ENCODE measurements at places on chromosomes 5 and 9.
A peak's percentile ranks its signal among the peaks of the same experiment; 100 is the strongest.

- peak within 1 kb of the TSS; percentile 43 for H3K27ac ChIP-seq
- peaks cover 7% of the 10 kb centered on the region for H3K4me1 ChIP-seq
Measured at GRCh38 chr9:19408693-19409400, at the start of gene ACER2. Gene ACER2 (plus strand): TSS chr9:19409009. CDS start chr9:19409085, 76 bp downstream.

- H3K4me3 ChIP-seq = no peak overlapping the region
- no peak for DNase-seq
- no peaks in the 10 kb centered on the region for H3K27me3 ChIP-seq
- H3K4me1 ChIP-seq = peaks cover 9% of the 10 kb centered on the region
- no peaks in the 10 kb centered on the region for H3K36me3 ChIP-seq
- H3K27ac ChIP-seq = no peak overlapping the region
Measured at GRCh38 chr9:86626802-86627201, 272.6 kb upstream of the TUT7 start.

- H3K4me1 ChIP-seq = no peaks in the 10 kb centered on the region
- DNase-seq = no peak
- H3K27me3 ChIP-seq = no peaks in the 10 kb centered on the region
Measured at GRCh38 chr9:34158362-34158869, 20.4 kb upstream of the UBAP1 start.

DNA sequence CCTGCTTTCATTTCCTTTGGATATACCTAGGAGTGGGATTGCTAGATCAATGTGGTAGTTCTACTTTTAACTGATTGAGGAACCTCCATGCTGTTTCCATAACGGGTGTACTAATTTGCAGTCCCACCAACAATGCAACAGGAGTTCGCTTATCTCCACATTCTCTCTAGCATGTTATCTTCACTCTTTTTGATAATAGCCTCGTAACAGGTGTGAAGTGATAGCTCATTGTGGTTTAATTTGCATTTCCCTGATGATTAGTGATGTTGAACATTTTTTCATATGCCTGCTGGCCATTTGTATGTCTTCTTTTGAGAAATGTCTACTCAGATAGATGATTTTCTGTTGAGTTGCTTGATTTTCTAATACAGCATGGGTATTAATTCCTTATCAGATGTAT, 142.2 kb downstream of the ZNF462 start:
- peaks cover 66% of the 10 kb centered on the region for H3K4me1 ChIP-seq
- H3K4me3 ChIP-seq = no peak overlapping the region
- no peak for DNase-seq
- H3K27me3 ChIP-seq = no peaks in the 10 kb centered on the region
- H3K27ac ChIP-seq = no peak overlapping the region

GRCh38 chr5:126384985-126385384, 38.2 kb upstream of the GRAMD2B start:
- no peak overlapping the region for H3K4me3 ChIP-seq
- no peak overlapping the region for H3K27ac ChIP-seq
- H3K27me3 ChIP-seq = no peaks in the 10 kb centered on the region

- H3K27ac ChIP-seq = no peak overlapping the region
- DNase-seq = no peak
- peaks cover 11% of the 10 kb centered on the region for H3K4me1 ChIP-seq
- no peaks in the 10 kb centered on the region for H3K36me3 ChIP-seq
Measured at GRCh38 chr5:1555808-1556731, 32.3 kb upstream of the LPCAT1 start.

DNA sequence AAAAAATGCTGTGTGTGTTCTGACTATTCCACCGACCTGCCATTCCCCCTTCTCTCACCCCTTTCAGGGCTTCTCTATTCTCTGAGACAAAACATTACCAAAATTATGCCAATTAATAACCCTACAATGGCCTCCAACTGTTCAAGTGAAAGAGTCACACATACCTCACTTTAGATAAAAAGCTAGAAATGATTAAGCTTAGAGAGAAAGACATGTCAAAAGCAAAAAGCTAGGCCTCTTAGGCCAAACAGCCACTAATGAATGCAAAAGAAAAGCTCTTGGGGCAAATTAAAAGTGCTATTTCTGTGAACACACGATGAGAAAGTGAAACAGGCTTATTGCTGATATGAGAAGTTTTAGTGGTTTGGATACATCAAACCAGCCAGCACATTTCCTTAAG, 279.6 kb upstream of the GRAMD2B start:
- no peak overlapping the region for H3K27ac ChIP-seq
- peaks cover 2% of the 10 kb centered on the region for H3K4me1 ChIP-seq
- no peaks in the 10 kb centered on the region for H3K36me3 ChIP-seq

DNA sequence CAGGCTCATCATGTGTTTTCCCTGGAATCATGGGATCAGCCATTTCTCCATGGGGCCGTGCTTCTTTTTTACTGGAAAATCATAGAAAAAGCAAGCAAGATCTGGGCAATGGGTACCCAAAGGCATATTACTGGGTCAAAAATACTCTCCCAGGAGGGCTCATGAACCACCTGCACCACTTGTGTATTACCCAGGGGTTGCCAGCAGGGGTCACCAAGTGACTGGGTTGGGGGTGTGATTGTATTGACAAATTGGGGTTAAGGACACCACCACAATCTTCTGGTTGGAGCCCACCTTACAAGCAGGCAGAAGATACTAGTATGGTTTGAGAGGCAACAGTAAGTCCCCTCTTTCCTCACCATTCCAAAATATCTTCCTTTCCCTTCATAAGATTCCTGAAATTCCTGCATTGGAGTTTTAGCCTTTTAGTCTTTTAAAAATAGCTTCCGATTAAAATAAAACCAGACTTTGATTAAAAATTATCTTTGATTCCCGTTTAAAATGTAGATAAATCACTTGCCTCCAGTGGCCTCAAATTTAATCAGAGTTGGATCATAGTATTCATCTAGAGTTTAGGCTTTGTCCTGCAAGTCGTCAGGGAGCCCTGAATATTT, 603.3 kb downstream of the KIF4B start:
- H3K4me1 ChIP-seq = peaks cover 18% of the 10 kb centered on the region
- H3K4me3 ChIP-seq = no peak overlapping the region
- H3K36me3 ChIP-seq = no peaks in the 10 kb centered on the region
- DNase-seq = peak; percentile 70

DNA sequence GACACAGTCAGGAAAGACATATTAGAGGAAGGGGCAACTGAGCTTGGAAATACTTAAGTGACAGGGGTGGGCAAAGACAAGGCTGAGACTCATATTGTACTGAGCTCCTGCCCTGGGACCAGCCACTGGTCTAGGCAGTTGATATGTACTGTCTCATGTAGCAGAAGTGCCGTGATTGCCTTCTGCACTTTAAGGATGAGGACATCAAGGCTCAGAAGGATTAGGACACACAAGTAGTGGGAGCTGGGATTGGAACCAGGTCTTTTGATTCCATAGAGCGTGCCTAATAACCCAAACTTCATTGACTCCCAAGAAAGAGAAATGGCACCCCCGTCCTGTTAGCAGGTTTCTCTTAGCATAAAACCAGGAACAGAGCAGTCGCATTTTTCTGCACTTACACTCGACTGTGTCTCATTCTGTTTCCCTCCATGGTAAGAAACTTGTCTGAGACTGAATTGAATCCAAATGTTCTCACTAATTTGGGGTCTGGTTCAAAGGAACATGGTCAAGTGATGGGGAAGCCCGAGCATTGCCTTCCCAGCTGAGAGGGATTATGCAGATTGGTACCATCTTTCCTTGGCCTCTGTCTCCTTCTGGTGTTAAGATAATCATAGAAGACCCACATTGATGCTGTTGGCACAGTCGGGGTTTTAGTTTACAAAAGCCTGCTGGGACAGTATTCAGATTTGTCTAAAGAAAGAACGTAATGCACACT, 70.4 kb downstream of the ANGPTL2 start:
- H3K36me3 ChIP-seq = no peaks in the 10 kb centered on the region
- no peaks in the 10 kb centered on the region for H3K4me1 ChIP-seq
- H3K27ac ChIP-seq = no peak overlapping the region
- no peaks in the 10 kb centered on the region for H3K27me3 ChIP-seq
- H3K4me3 ChIP-seq = no peak overlapping the region

- peaks cover 22% of the 10 kb centered on the region for H3K4me1 ChIP-seq
- peak overlapping the region; percentile 77 for H3K4me3 ChIP-seq
- H3K27me3 ChIP-seq = no peaks in the 10 kb centered on the region
- H3K36me3 ChIP-seq = no peaks in the 10 kb centered on the region
Measured at GRCh38 chr5:171386861-171387344, 746 bp upstream of the NPM1 start.

Measured in neural progenitor cell (in vitro differentiated cells).